ENCODE measurements at places on chromosomes 11 and 22.

GRCh38 chr11:22479208-22479607 is 141.0 kb downstream of the SLC17A6 start:
- DNase-seq: no peak

GRCh38 chr11:95920460-95921105 is 3.3 kb downstream of the MTMR2 start:
- no peak for DNase-seq

DNA sequence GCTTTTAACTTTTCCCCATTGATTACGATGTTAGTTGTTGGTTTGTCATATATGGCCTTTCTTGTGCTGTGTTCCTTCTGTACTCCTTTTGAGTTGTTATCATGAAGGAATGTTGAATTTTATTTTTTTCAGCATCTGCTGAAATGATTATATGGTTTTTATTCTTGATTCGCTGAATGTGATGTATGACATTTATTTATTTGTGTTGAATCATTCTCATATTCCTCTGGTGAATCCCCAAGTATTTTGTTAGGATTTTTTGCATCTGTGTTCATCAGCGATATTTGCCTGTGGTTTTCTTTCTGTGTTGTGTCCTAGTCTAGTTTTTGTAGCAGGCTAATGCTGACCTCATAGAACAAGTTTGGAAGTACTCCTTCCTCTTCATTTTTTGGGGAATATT is 78.2 kb downstream of the GGT1 start:
- no peak for DNase-seq

- DNase-seq: no peak
Observed at GRCh38 chr11:117058761-117059261, 39.4 kb downstream of the SIK3 start.

DNA sequence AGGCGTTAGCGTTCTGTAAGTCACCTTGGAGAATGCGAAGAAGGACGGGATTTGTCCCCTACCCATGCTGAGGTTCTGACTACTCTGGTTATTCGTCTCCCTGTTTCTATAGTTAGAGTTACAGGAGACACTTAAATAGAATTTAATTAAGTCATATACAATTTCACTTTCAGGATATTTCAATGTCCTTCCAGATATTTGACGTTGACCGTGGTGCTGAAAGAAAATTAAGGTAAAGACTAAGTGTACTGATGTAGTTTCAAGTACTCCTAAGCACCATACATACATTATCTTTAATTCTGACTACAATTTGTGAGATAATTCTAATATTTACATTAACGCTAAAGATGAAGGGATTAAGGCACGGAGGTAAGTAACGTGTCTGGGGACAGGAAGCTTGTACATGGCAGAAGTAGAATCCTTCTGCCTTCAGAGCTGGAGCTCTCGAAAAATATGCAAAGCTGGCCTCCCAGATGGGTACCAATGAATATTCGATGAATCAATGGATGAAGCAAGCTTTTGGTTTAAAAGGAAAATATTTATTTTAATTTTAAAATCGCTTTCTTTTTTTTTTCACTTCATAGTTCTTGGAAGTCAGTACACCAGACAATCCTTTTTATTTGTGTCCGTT is 539 bp upstream of the SLC36A4 start:
- DNase-seq: no peak

Data from lower leg skin (tissue), 4 donors.